Right renal cortex interstitium (tissue), 3 donors: ENCODE measurements at places on chromosomes 13 and 19.

- no peak for DNase-seq
Observed at GRCh38 chr13:98880677-98881076, 97.2 kb downstream of the DOCK9 start.

DNA sequence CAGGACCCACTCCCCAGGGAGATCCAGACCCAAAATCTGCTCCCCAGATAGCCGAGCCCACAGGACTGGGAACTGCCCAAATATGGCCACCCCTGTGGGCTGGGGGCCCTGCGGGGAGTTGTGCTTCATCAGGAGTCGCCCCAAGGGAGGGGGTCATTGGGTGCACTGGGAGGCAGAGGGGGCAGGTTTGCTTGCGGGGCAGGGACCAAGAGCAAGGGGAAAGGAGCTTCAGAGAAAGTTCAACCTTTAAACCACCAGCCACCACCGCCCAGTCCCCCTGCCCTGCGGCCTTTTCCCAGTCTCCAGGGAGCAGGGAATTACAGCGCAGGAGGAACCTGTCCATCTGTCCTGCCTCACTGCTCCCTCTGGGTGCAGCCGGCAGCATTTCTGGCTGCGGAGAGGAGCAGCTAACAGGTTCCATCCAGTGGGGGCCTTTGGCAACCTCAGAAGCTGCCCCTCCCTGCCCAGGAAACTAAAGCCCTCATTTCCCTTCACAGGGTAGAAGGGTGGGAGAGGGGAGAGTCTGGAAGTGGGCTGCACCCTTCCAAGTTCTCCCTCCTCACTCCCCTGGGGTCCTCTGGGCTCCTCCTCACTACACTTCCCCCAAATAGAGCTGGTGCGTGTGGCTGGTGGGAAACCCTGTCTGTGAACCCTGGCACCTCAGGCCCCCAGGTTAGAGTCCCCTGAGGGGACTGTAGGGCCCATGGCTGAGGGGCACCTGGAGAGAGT, 13.8 kb upstream of the ASF1B start:
- no peak for DNase-seq

GRCh38 chr13:101258509-101258908, 157.8 kb downstream of the NALCN start:
- no peak for DNase-seq

GRCh38 chr13:30192320-30193093, 114.8 kb downstream of the KATNAL1 start:
- DNase-seq, result no peak

- DNase-seq, result no peak
Observed at GRCh38 chr13:30704596-30704995, 30.7 kb upstream of the ALOX5AP start.

DNA sequence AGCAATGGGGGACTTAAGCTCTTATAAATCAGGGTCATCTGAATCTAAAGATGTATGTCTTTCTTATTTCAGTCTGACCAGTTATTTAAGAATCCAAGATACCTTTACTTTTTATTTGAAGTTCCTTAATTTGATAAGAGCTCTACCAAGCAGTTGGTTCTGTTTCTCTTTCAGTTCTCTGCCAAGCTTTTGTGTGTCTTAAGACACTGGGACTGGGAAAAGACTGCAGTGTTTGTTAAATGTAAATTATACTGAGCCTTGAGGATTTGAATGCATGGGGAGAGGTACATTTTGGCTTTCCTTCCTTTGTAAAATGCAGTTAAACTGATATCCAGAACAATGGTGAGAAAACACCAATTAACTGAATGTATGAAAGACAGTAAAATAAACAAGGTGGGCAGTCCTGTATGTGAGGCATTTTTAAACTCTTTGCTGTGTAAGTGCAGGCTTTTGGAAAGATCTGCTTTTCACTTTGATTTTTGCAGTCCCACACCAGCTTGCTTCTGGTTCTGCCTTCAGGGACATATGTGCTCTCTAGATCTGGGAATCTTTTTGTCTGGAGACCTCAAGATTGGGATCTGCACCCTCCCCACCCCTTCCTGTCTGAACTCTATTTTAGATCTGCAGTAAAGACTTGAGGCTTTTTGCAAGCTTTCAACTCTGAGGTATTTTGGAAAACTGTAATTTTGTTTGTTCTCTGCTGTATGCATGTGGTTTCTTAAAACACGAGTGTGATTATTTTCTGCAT, 77.6 kb downstream of the LRCH1 start:
- DNase-seq, result no peak

- DNase-seq, result no peak
Observed at GRCh38 chr13:79386125-79386826, 19.8 kb downstream of the RBM26 start.

DNA sequence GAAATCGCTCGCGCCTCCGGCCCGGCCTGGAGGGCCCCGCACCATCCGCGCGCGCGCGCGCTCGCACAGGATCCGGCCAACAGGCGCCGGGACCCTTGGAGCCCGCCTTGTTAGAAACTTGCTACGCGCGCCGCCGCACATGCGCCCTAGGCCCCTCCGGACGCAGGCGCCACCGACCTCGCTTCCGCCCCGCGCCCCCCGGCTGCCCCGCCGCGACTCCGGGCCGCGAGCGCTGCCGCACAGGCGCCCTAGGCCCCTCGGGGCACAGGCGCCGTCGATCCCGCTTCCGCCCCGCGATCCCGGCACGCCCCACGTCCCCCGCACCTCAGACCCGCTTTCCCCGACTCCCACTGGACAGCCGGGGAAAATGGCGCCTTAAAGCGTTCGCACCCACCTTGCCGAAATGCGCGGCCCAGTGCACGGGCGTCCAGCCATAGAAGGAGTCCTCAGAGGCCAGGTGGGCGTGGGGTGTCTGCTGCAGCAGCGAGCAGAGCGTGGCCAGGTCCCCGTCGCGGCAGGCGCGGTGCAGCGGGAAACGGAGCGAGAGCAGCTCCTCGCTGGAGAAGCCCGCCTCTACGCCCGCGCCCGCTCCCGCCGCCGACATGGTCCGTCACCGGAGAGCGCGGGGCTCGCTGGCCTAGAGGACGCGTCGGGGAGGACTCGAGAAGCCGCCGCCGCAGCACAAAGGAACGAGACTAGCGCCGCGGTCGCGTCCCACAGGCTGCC, 375 bp downstream of the ANKRD10 start:
- peak; percentile 31 for DNase-seq

GRCh38 chr13:30572859-30573275, 44.9 kb upstream of the USPL1 start:
- peak; percentile 29 for DNase-seq

- DNase-seq, result no peak
Observed at GRCh38 chr13:46057256-46058015, 4.9 kb upstream of the ZC3H13 start.

DNA sequence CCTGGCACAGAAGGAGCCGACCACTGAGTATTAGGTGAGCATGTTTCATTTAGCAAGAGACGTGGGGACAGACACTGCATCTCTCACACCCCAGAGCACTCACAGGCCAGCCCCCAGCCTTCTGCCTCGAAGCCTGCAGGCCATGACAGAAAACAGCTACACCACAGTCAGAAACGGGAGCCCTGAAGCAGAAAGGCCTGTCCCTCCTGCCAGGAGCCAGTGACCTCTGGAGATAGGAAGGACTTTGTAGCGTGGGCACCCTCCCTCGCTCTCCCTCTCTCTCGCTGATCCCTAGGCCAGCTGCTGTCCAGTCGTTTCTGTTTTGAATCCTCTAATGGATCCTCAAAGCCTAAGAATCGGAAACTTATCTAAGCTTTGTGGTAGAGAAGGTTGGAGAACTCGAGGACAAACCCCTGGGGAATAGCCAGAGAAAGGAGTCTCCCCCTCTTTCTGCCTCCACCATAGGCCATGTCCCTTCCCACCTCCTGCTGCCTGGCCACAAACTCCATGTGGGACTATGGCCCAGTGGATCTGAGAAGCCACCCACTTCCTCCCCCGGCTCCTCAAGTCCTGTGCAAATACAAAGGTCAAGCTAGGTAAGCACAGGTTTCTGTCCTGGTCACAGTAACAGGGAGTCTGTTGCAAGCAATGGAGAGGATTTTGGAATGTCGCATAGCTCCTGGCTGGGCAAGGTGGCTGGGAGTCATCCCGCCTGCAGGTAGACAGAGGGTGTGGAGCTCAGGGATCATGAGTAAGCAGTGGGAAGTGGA, 95.1 kb downstream of the NUFIP1 start:
- no peak for DNase-seq
